ENCODE measurements at places on chromosomes 1 and 21. TPM values are rescaled to one million over a fixed set of nuclear protein-coding genes. Genes with fewer than 3 reads are reported as not detected.

GRCh38 chr1:34792868-34793727 lies at the start of gene GJA4:
TSS of gene GJA4 (plus strand) at chr1:34792999. CDS start at chr1:34794214, 1,215 bp downstream.
- DNase-seq, result peak; percentile 85

- DNase-seq, result no peak
These were observed 735.7 kb upstream of the CXADR start for GRCh38 chr21:16777041-16777720.

DNA sequence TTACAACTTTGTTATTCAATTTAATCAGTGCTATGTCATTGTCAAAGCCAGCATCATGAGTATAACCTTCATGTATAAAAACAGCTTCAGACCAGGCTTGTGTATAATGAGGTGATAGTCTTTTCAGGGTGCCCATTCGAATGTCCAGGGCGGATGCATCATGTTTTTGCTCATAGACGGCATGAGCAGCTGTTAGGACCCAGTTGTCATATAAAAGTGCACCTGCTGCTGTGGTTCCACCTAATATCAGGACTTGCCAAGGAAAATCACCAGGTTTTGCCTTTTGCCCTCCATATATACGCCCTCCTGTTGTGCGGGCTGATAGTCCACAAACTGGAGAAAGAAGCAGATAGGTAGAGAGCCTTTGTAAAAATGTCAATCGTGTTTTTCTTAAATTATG lies 14.9 kb downstream of the TARDBP start:
- no peak for DNase-seq

DNA sequence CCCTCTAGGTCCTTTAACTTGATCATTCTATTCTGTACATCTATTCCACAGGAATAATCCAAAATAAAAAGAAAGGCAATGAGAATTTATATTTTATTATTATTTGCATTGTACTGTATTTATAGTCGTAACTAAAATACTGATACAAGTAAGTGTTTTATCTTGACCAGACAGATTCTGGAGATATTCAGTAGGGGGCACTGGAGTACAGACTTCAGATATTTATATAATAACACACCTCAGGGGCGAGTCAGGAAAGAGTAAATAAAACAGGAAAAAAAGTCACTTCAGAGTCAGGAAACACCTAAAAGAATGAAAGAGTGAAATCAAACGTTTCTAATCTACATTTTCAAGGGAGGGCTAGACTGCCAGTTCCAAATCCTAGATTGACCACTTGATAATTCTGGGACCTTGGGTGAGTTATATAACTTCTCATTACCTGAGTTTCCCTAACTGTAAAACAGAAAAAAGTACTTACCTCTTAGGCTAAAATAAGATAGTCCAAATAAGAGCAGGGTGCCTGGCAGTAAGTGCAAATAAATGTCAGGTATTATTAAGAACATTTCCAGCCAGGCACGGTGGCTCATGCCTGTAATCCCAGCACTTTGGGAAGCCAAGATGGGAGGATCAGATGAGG lies 31.1 kb upstream of the MTF1 start:
- no peak for DNase-seq

DNA sequence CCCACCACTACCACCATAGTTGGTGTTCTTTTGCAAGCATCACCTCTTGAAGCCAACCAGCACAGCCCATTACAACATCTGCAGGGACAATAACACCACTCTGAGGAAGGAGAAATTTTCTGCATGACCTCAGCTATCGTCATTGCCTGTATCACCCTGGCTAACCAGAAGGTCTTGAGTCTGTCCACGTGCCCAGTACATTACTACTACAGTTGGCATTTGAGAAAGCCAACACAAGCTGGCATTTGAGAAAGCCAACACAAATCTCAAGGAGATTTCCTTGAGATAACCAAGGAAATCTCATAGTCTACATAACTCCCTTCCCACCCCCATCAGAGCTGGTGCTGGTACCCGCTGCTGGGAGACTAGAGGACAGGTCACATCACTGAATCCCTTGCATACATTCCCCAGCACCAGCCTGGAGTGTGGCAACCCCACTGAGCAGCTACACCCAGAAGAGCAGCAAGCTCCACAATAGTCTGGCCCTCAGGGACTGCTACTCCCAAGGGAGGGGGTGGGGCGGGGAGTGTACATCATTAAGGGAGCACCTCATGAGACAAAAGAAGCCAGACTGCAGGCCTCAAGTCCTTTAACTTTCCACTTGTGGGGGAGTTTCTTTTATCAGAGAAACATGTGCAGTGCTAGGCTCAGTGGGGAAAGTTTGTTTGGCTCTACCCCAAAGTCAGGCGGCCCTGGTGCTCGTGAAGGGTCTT lies 46.0 kb upstream of the GUCA2A start:
- no peak for DNase-seq

DNA sequence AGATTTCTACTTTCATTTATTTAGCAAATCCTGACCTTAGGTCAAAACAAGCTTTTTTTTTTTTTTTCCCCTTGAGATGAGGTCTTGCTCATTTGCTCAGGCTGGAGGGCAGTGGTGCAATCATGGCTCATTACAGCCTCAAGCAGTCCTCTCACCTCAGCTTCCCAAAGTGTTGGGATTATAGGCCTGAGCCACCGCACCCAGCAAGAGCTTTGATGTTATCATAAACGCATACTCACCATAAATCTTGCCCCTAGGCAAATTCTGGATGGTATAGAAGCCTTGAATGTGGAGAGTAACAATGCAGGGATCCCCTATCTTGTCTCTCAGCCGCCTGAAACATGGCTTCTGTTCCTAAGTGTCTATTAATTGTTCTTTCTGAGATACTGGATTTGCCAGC lies 24.8 kb upstream of the CLDN8 start:
- no peak for DNase-seq

Gene RIPPLY3
- 0.05 TPM for polyA plus RNA-seq

GRCh38 chr21:36422279-36423098 lies 37.3 kb downstream of the CHAF1B start:
- DNase-seq, result peak; percentile 73

Gene EPHA10
- 0.25 TPM for polyA plus RNA-seq

GRCh38 chr1:97143236-97143882 lies 421.8 kb downstream of the PTBP2 start:
- DNase-seq, result no peak

Gene PRAMEF25
- polyA plus RNA-seq, result not detected

DNA sequence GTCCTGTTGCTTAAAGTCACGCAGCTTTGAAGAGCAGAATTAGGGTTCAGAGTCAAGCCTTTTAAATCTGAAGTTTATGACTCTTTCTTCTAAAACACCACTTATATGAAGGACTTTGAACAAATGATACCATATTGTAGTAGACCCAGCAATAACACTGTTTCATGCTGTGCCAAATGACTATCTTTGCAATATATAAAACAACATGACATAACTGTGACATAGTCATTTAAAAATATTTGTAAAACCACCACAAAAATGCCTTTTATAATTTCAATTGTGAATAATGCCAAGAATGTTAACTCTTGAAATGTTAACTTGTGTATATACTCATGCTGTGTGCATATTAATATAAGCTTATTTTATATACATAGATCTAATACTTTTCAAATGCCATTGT lies 452.1 kb upstream of the NEGR1 start:
- DNase-seq, result no peak

GRCh38 chr1:36099681-36100341 lies 11.1 kb downstream of the ADPRS start:
- peak; percentile 89 for DNase-seq

DNA sequence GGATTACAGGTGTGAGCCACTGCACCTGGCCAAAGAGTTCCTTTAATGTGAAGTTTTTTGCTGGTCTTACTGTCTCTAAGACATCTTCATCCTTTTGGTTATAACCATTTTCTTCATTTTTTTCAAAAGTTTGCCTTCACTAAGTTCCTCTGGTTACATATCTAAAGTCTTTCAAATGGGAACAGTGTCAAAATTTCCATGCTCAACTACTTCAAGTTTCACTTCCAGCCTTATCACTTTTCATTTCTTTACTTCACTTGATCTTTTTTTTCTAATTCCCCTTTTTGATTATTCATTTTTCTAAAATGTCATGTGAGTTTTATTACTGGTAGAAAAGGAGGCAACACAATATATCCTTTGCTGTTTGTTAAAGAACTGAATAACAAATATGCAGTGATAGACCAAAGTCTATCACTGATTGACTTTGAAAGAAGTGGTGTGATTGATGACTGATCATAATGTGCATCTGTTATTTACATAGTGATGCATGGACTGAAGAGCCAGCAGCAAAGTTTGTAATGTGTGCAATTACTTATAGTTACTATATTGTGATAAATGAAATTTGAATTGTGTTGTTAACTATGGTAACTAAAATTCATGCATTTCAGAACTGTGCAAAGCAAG lies 16.0 kb upstream of the ZFYVE9 start:
- no peak for DNase-seq

DNA sequence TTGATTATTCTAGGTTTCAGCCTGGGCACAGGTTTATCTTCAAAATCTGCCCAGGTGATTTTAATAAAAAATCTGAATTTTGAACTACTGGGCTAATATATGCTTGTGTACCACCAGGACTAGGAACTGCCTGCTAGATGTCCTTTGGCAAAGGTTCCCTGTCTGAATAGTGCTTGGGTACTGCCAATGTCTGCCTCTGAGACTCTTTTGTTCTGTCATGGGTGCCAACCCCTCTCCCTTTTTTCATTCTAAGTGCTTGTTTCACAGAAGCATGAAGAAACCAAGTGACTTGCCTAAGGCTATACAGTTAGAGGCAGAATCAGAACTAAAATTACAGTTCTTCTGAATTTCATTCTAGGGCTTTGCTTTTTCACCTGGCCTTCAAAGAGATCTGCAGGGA lies 106.3 kb upstream of the CACHD1 start:
- DNase-seq, result no peak

GRCh38 chr1:156050376-156050775 lies 3.2 kb downstream of the UBQLN4 start:
- no peak for DNase-seq

- DNase-seq, result no peak
These were observed 292.9 kb upstream of the DUSP10 start for GRCh38 chr1:222034790-222035189.

Gene HLX
- polyA plus RNA-seq, result 3.8 TPM

DNA sequence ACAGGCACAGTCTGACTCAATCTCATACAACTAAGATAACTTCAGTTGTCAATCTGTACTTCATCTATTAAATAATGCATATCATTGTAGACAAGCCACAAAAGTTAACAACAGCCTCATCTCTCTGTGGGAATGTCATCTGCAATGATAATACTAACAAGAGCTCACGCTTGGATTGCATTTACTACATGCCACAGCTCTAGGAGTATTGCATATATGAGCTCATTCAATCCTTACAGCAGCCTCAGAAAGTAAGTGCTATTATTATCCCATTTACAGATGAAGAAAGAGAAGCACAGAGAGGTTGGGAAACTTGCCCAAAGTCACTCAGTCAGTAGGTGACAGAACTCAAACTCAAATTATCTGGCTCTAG lies 105.7 kb upstream of the GUCA2B start:
- no peak for DNase-seq

DNA sequence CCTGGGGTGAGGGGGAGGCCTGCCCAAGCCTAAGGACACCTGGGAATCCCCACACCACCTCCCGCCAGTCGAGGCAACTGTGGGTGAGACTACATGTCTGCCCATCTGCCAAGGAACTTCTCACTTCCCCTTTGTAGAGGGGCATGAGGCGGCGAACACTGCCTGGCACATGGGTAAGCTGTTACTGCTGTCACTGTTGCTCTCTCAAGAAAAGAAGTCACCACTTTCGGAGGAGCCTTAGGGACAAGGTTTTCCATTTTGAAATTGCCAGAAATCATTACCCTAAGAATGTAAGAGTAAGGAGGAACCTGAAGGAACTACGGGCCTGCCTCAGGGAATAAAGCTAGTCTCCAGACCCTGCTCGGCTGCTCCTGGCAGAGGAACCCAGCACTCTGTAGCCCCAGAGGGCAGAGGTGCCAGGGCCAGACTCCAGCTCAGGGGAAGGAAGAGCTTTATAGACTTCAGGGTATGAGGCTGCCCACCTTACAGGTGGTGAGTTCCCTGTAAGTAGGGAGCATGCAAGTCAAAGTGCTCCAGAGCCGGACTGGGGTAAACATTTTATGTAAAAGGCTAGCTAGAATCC lies 23.3 kb downstream of the SLC2A1 start:
- peak; percentile 75 for DNase-seq

DNA sequence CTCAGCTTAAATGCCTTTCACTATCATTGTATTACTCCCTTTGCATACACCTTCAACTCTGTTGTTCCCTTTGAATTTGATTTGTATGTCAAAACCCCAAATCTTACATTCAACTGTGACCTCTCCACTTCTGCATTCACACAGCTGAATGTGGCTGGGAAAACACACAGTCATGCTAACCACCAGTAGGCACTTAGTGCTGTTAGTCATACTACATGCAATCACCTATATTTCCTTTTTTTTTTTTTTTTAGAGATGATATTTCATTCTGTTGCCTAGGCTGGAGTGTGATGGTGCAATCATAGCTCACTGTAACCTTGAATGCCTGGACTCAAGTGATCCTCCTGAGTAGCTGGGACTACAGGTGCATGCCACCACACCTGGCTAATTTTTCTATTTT lies 16.2 kb downstream of the BTBD8 start:
- no peak for DNase-seq

GRCh38 chr1:186082235-186082937 lies 292.7 kb downstream of the TPR start:
- peak; percentile 86 for DNase-seq

GRCh38 chr21:16407403-16408240 lies 677.8 kb downstream of the USP25 start:
- no peak for DNase-seq

Gene RNF187
- 28.5 TPM for polyA plus RNA-seq

GRCh38 chr1:22685591-22686059 lies 25.0 kb upstream of the EPHB2 start:
- DNase-seq, result no peak

- no peak for DNase-seq
These were observed 1.6 kb upstream of the PTPN7 start for GRCh38 chr1:202162047-202162417.

GRCh38 chr1:53625049-53625448 lies 113.9 kb downstream of the GLIS1 start:
- no peak for DNase-seq

Gene ZFP69B
- 2.0 TPM for polyA plus RNA-seq
